Endothelial cell (in vitro differentiated cells): ENCODE measurements at places on chromosomes 4 and X. TPM values are rescaled to one million over a fixed set of nuclear protein-coding genes. Genes with fewer than 3 reads are reported as not detected.

Gene SLC9B1
- total RNA-seq = 1.6 TPM

Gene ASB12
- total RNA-seq = 0.33 TPM

Gene TRO
- total RNA-seq = 184 TPM

Gene RNF175
- total RNA-seq = 0.36 TPM

Gene GALNT7
- total RNA-seq = 80.9 TPM

Gene STBD1
- 1.8 TPM for total RNA-seq

Gene AWAT2
- not detected for total RNA-seq

Gene CD40LG
- total RNA-seq = not detected

Gene ADRA2C
- 3.2 TPM for total RNA-seq

Gene ADH4
- total RNA-seq = not detected

Gene FAM53A
- total RNA-seq = 1.8 TPM
